CD8-positive, alpha-beta T cell (primary cell): ENCODE measurements at places on chromosomes 3 and 15. TPM values are rescaled to one million over a fixed set of nuclear protein-coding genes. Genes with fewer than 3 reads are reported as not detected.

Gene LRRIQ4
- not detected for total RNA-seq

Gene HESX1
- not detected for total RNA-seq

Gene PAQR9
- not detected for total RNA-seq

Gene LRRC3B
- not detected for total RNA-seq

Gene CISH
- 4.7 TPM for total RNA-seq

Gene AADAC
- not detected for total RNA-seq

Gene LYSMD4
- 7.6 TPM for total RNA-seq

Gene SIN3A
- 133 TPM for total RNA-seq
